Activated CD4-positive, CD25-positive, alpha-beta regulatory T cell treated with anti-CD3 and anti-CD28 coated beads, Interleukin-2, amount 50 U/mL, for 24 hours (primary cell): ENCODE measurements at places on chromosomes 1 and 21.

DNA sequence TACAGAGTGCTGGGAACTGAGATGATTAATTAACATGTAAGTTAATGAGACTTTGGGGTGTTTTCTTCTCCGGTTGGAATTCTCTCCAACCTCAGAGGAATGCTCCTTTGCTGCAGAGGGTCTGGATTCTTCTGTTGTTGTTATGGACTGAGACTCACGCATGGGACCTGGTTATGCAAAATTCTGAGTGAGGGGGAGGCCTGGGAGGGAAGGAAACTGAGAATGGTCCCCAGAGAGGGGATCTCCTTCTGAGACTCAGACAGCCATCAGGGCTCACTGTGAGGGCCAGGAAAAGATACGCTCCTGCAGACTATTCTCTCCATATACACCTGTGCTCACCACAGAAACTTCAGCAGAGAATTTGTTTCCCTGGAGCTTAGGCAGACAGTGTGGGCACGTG lies 56.3 kb downstream of the HTR6 start:
- ATAC-seq: no peak

DNA sequence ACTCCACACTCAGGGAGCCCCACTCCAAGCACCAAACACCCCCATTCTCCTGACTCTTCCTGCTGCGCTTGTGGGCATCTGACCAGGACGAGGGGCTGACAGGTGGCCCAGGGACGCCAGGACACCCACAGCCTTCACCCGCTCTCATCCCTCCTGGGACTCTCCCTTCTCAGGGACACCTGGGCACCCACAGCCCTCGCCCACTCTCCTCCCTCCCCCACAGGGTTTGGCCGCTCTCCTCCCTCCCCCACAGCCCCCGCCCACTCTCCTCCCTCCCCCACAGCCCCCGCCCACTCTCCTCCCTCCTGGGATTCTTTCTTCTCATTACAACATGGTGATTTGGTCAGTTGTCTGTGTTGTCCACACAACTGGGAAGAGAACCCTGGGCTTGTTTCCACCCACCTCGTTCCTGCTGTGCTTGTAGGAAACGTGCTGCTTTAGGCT lies 43.4 kb downstream of the PRDM15 start:
- ATAC-seq: no peak

- ATAC-seq: no peak
Measured at GRCh38 chr1:24915816-24916602, 14.1 kb downstream of the RUNX3 start.

DNA sequence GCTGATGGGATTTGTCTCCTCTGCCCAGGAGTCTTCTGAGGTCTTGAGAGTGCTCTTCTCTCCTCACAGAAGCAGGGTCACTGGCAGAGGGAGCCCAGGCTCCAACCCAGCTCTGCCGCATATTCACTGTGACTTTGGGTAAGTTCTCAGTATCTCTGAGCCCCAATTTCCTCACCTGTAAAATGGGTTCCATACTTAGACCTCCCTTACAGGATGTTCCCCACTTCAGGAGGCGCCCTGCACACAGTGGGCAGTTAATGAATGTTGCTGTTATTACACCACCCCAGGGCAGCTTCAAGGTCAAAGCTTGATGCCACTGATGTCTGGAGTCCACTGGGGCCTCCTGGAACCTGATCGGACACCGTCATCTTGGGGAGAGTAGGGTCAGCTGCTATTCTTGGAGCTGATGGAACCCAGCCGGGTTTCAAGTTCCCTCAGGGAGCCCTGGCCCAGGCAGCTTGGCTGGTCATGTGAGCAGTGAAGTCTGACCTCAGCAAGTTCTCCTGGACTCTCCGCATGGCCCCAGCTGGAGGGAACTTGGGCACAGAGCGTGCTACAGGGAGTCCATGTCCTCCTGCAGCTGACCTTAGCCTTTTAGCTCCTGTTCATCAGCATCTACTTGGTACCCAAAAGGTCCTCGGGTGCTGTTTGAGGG lies 21.8 kb downstream of the COA7 start:
- no peak for ATAC-seq

GRCh38 chr1:215887627-215888026 lies 320.5 kb downstream of the KCTD3 start:
- ATAC-seq: no peak

DNA sequence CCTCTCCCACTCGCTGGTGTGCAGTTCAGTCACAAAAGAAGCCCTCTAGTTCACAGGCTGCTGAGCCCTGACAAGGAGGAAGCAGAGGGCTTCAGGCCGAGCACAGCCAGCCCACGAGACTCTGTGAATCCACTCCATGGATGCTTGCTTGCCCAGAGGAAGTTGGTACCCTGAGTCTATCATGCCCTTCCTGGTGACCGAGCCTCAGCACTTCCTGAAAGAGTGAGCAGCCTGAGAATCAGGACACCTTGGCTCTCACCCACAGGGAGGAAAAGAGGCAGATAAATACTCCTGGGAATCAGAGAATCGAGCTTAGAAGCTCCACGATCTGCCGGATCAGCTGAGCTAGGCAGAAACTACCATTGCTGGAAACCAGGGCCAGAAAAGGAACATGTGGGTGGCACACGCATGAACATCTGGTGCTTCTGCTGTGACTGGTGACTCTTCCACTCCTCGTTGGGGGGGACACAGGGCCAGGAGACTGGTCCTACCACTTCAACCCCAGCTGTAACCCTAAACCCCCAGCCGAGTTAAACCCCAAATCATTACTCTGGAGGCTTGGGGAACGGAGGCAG lies 376.3 kb upstream of the CAMK1G start:
- no peak for ATAC-seq

DNA sequence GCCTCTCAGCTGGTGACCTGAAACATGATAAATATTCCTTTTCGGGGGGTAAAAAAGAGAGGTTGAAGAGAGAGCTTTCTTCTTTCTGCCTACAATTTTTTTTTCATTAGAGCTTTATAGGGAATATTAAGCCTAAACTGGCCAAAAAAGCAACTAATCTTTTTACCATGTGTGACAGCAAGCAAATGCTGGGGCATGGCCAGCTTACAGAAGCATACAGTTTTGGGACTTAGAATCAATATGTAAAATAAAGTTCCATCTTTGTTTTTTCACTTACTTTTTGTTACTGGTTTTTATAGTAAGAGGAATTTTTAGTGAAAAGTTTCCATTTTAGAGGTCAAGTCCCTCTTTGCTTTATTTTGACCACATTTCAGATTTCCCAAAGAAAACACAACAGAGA lies 301.2 kb upstream of the DEPDC1 start:
- ATAC-seq: no peak

- no peak for ATAC-seq
Measured at GRCh38 chr1:161229896-161230295, 4.0 kb downstream of the TOMM40L start.

DNA sequence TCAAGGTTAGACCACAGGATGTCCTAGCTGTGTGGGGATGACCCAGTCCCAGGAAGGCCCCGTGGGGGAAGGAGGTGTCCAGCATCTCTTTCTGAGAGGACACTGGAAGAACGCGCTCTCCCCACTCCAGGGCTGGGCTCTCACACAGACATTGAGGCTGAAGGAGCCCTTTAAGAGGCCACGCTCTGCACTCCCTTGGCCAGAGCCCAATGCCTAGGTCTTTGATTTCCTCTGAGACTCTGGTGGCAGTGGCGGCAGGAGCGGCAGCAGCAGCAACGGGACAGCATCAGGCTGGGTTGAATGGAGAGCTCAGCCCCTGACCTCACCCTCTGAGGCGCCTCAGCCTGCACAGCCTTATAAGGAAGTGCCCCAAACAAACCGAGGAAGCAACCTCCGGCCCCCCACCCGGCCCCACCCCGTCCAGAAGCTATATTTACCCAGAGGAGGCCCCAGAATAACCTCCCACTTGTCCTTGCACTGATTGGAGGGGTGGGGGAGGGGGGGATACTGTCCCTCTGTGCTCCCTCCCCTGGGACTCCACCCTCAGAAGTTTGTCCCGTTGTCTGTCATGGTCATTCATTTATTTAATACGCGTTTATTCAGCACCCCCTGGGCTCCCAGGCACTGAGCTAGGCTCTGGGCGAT lies 12.3 kb downstream of the NES start:
- ATAC-seq: no peak

GRCh38 chr21:43648171-43648570 lies 11.1 kb downstream of the HSF2BP start:
- no peak for ATAC-seq

DNA sequence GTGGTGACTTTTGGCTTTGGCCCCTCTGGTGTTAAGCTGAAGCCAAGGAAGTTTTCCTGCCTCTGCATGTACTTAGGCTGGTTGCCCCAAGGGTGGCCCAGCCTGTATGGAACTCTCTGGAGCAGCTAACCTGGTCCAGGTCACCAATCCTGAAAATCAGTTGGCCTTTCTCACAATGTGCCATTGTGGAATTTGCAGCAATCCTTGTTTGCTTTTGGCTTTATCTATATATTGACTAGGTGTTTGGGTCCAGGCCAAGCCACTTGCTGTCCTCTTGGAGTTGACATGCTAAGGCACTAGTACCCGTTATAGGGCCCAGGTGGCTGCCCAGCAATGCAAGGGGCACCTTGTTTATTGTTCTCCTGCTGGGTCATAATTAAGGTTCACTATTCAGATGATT lies 124.6 kb downstream of the CAMTA1 start:
- ATAC-seq: no peak

GRCh38 chr1:97108179-97108578 lies 386.6 kb downstream of the PTBP2 start:
- no peak for ATAC-seq

DNA sequence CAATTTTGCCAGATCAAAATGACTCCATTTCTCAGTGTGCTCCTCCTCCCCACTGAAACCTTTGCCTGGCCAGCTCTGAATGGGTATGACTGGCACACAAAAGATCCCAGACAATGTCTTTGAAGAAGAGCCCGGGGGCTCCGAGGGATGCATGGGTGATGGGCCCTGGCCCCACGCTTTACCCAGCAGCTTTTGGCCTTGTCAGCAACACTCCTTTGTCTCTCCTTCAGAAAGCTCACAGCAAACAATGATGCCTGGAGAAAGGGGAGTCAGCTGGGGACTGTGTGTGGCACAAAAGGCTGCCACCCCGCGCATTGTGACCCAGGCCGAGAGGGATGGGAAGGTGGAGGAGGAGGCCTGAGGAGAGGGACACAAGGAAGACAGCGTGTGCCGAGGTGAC lies 45.9 kb downstream of the PLXNA2 start:
- no peak for ATAC-seq

- ATAC-seq: no peak
Measured at GRCh38 chr1:206705191-206705590, 20.5 kb downstream of the MAPKAPK2 start.

DNA sequence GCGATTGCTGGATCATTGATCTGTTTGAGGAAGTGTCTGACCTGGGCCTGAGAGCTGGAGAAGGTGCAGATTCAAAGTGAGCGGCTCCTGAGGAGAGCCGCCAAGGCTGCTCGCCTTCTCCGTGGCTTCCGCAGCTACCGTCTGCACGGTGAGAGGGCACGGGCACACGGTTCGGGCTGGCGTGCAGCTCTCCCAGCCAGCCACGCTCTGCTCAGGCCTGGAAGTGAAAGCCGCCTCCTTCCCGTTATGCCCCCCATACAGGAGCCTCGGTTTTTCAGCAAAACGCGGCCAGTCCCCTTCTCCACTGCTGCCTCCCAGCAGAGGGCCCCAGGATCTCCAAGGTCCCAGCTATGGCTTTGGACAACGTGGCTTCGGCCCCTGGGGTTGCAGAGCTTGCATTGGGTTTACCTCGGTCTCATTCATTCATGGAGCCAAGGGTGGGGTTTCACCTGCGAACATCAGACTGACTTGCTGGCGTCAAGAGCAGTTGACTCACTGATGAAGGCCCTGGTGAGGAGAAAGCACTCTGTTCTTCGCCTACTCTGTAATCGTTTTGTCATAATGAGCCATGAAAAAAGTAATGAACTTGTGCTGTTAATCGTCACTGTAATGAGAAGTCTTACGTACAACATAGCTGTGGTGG lies 24.4 kb upstream of the PDXK start:
- no peak for ATAC-seq

GRCh38 chr1:87115317-87115890 lies 201.0 kb downstream of the HS2ST1 start:
- no peak for ATAC-seq

DNA sequence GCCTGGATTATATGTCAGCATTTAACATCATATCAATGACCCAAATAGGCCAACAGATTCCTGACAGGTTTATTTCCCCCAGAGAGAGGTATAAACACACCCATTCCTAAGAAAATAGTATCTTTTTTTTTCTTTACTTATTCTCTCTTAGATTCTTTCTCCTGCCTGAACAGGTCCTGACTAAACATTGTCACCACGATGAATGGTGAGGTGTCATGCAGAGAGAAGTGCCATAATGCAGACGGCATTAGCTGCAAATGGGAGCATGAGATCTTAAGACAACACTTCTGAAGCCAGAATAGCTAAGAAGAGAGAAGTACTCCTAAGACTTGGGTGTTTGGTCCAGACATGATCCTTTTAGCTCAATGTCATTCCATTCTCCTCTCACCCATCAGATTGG lies 131.3 kb downstream of the ZNF648 start:
- ATAC-seq: no peak

DNA sequence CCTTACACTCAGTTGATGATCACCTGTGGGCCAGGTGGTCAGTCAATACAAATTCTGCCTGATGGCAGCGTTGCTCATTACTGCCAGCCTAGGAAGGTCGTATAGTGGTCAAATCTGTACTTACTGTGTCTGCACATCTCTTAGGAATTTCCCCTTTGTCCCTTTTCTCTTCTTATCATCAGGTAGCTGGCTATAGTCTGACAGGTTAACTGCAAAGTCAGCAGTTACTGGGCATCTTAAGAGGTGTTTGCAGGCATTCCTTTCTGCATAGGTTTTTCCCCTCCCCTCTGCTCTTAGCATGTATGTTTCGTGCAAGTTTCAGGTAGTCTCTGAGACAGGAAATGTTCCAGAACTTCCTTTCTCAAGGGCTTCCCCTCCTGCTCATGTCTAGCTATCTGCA lies 298.7 kb downstream of the LRRIQ3 start:
- ATAC-seq: no peak

DNA sequence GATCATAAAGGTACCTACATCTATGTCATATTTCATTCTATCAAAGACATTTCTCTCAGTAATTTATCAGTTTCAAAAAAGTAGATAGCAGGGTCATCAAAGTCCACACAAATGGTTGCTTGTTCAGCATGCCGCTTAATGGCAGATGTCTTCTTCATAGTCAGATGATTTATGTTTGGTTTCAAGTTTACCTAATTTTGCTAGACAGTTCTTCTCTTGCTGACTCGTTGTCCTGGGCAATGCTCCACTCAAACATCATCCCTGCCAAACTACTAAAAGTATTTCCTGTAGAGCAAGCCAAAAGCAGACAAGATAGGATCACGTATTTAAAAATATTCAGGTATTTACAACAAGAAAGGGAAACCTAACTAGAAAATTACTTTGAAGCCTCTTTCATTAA lies 13.6 kb downstream of the NUP210L start:
- no peak for ATAC-seq
